Stimulated activated CD8-positive, alpha-beta memory T cell treated with anti-CD3 and anti-CD28 coated beads, Interleukin-2, amount 100 ng/mL, for 48 hours (primary cell): ENCODE measurements at places on chromosomes 12 and 14.

GRCh38 chr12:93783832-93784231 is 106.7 kb downstream of the CRADD start:
- DNase-seq = no peak

- DNase-seq = no peak
Observed at GRCh38 chr12:118922405-118922804, 58.9 kb upstream of the SRRM4 start.

- no peak for DNase-seq
Observed at GRCh38 chr12:89622115-89622514, 86.5 kb downstream of the ATP2B1 start.

DNA sequence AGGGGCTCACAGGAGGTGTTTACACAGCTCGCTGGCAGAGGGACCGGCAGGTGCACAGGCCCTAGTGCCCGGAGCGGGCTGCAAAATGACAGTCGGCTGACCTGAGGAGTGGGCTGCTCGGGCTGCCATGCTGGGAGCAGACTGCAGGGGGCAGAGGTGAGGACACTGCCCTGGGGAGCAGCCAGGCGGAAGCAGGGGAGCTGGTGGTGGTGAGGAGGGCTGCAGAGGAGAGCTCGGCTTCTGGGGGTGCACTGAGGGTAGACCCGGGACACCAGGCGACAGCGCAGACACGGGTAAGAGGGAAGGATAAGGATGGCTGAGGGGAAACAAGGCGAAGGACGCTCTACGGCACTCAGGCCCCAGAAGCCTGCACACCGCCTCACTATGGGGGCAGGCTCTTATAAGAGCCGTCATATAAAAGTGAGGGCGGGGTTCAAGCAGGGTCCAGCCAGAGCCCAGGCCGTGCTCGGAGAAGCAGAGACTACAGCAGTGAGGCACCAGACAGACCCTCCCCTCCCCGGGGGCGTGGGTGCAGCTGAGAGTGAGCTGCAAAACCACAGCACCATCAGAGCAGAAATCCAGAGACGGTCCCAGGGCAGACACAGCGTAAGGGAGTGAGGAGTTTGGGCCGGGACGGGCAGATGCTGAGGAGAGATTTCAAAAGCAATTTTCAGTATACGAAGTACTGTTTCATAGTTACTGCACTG is 62.5 kb downstream of the CCDC88C start:
- no peak for DNase-seq

DNA sequence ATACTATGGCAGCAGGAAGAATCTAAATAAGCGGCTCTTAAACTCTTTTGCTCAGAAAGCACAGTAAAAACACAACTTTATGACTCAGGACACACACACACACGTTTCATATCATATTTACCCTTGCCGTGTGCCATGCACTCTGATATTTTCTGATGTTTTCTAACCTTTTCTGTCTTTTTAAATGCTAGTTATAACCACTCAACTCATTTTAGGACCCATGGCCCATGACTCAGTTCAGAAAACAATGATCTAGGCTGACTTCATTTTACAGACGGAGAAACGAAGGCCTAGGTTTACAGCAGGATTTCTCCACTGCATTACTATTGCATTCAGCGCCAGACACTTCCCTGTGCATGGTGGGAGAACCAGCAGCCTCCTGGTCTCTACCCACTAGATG is 9.1 kb downstream of the VWF start:
- no peak for DNase-seq

DNA sequence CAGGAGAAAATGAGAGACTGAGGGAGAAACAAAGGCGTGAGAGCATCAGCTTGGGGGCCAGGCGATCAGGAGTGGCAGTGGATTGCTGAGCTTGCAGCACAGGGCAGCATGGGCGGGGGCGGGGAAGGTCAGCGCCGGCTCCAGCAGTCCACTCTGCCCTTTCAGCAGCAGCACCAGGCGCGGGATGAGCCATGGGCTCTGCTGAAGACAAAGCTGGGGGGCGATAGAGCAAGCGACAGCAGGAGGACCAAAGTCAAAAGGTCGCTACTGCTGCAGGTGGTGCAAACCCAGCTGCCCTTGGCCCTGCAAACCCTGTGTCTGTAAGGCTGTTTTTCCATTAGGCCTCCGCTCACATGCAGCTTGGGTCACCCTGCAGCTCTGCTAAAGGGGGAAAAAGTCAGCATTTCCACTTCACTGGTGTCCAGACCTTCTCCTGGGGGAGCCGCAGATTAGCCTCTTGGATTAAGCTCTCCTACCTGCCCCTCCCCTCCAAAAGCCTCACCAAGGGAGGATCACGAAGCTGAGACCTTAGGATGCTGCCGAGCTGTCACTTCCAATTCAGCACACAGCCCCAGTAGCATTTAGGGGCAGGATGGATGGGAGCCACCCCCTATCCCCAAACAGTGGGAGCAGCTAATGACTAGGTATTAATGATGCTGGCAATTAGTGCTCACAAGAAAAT is 204.8 kb downstream of the DPF3 start:
- DNase-seq = no peak

DNA sequence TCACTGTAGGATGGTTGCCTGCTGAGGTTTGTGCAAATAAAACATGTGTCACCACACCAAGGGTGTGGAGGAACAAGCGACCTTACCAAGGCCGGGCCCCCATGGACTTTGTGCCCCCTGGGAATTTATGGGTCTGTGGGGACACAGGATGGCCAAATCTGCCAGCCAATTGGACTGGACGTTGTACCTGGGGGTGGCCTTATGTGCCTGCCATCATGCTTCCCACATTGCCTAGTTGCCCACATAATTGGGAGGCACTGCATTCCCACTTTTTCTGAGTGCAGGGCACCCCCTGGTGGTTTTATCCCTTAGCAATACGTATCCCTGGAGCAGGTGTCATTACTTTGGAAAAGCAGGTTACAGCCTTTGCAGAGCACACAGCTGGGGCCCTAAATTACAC is 92.6 kb upstream of the TMPO start:
- DNase-seq = no peak

DNA sequence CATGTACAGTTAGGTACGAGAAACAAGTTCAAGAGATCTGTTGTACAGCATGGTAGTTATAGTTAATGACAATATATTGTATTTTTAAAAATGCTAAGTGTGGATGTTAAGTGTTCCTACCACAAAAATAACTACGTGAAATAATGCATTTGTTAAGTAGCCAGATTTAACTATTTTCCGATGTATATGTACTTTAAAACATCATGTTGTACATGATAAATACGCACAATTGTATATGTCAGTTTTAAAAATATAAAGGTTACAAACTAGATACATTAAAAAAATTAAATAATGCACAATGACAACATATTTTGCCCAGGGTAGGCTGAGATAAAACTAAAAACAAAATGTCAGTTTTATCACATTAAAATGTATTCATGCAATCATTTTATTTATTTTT is 285.1 kb upstream of the DCN start:
- no peak for DNase-seq

DNA sequence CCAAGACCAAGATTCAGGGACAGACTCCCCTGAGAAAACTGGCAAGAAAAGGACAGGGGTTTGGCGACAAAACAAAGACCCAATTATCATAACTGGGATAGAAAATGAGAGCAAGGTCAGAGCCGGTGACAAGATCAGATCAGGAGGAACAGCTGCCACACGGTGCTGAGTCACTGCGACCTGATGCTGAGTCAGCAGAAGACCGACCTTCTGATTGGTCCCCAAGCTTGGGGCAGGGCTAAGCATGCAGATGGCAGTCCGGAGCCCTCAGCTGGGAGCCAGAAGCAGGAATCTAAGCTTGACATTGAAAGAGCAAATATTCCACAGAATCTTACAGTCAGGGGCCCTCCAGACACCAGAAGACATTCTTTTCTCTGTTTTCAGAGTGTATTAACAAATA is 19.1 kb upstream of the ARMH4 start:
- peak; percentile 39 for DNase-seq

DNA sequence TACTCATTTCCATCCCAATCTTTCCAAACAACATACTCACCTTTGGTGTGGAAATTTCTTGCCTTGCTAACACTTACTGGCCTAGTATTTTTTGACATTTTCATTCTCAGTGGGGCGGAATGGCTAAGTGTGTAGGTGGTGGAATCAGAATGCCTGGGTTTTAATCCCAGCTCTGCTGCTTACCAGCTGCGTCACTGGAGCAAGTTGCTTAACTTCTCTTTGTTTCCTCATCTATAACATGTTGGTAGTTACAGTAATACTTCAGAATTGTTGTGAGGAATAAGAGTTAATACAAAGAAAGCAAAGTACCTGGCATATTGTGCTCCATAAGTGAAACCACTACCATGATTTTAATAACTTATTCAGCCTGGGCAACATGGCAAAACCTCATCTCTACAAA is 3.0 kb upstream of the FAM177A1 start:
- no peak for DNase-seq

DNA sequence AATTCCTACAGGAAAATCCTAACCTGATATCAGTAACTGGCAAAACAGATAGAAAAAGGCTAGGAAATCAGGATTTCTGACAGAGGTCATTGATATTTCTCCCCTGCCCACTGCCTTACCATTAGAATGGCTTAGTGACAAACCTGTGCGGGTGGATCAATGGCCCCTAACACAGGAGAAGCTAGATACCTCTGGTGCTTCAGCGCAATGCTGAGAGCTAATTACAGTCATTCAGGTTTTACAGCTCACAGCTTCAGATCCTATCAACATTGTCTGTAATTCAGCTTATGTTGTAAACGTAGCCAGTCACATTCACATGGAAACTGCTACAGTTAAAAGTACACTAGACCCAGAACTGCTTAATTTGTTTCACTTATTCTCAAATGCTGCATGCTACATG is 17.4 kb upstream of the SLC10A1 start:
- no peak for DNase-seq

DNA sequence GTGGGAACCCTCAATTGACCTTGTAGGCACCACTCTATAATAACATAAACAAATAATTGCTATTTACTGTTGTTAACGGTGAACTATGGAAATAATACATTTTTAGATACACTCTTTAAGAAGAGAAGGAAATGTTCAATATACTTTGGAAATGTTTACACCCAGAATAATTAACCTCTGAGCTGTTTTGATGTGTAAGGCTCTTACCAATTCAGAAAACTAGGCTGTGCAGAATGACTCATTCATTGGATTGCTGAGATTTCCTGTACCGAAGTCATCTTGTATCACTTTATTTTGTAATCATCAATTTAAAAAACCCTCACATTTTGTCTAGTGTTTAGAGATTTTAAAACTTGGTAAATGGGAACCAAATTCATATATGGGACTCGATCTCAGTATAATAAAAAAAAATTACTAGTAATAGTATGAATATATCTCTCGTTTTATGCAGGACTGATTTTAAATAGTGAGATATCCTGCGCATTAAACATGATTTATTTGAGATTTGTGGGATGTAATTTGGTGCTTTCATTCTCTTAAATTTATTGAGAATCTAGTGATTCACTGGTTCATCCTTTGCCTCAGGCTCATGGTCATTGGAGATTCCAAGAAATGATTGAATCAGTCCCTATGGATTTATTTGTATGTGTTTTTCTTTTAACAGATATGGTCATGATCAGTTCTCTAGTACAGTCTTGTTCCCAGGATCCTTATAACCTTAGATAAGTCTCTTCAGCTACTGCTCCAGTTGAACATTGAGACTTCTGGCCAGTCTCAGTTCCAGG is 3.9 kb downstream of the SAMD4A start:
- DNase-seq = no peak
